ENCODE measurements at places on chromosomes 4 and X. TPM values are rescaled to one million over a fixed set of nuclear protein-coding genes. Genes with fewer than 3 reads are reported as not detected.

DNA sequence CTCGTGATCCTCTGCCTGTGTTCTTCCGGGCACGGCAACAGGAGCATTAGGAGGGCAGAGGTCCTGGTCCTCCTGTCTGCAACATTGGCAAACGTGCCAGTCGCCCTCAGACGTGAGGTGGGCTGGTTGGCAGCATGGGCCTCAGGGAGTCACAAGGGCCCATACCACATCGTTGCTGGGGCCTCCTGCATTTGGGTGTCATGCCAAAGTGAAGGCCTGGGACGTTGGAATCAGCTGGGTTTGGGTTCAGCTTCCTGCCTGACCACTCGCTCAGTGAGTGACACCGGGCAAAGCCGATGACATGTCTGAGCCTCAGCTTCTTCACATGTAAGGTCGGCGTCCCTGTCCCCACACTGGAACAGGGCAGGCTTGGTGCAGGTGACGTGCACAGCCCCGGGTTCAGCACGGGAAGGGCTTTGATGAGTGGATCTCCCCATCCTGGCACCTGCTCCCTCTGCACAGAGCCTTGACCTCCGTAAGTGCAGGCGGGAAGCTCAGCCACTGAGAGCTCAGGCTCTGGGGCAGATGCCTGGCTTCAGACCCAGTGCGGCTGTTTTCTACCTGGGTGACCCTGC lies 91.6 kb downstream of the PSAPL1 start:
- no peak overlapping the region for H3K27ac ChIP-seq
- peaks cover under 1% of the 10 kb centered on the region for H3K27me3 ChIP-seq
- no peaks in the 10 kb centered on the region for H3K36me3 ChIP-seq
- DNase-seq, result no peak

GRCh38 chr4:8699479-8700145 lies 107.0 kb downstream of the CPZ start:
- H3K27me3 ChIP-seq, result peaks cover 2% of the 10 kb centered on the region
- H3K4me3 ChIP-seq, result no peak overlapping the region
- no peaks in the 10 kb centered on the region for H3K4me1 ChIP-seq
- H3K36me3 ChIP-seq, result no peaks in the 10 kb centered on the region

- peaks cover 28% of the 10 kb centered on the region for H3K4me1 ChIP-seq
- H3K27ac ChIP-seq, result no peak overlapping the region
- no peak for DNase-seq
- H3K27me3 ChIP-seq, result peaks cover 5% of the 10 kb centered on the region
These were observed 2.3 kb upstream of the FNIP2 start for GRCh38 chr4:158766434-158767044.

GRCh38 chrX:134847133-134847532 lies 143.7 kb upstream of the SMIM10 start:
- no peak for DNase-seq
- H3K36me3 ChIP-seq, result no peaks in the 10 kb centered on the region
- H3K4me1 ChIP-seq, result no peaks in the 10 kb centered on the region
- no peak overlapping the region for H3K4me3 ChIP-seq
- H3K27ac ChIP-seq, result no peak overlapping the region
- H3K27me3 ChIP-seq, result no peaks in the 10 kb centered on the region

DNA sequence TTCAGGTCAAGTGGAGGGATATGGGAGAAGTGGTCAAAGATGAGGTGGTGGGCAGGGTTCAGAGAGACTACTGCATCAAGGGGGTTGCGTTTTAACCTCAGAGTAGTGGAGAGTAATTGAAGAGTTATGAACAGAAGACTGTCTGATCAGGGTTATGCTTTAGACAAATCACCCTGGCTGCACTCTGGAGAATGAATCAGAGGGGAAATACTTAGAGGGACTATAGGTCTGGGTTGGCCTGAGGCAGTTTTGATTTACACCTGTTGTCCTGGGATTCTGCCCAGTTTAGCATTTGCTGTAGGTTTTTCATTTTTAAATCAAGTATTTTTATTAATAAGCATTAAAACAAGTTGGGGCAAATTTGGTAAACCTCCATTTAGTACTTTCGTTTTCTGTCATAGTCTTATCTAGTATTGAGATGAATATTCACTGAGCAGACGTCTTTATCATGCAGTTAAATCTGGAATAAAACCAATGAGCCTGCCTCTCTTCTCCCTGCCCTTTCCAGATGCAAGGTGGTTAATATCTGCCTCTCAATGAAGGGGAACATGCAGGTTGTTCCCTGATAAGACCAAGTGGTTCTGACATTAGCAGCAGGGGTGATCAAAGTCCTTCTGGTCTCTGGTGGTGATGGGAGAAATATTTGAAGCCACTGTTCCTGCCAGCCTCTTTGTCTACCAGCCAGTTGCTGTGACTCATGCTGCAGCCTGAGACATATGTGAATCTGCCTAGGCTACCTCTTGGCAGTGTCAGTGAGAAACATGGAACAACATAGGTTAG lies 116.0 kb upstream of the RPS6KA3 start:
- no peak overlapping the region for H3K27ac ChIP-seq
- DNase-seq, result no peak
- no peaks in the 10 kb centered on the region for H3K36me3 ChIP-seq
- peaks cover 19% of the 10 kb centered on the region for H3K4me1 ChIP-seq

DNA sequence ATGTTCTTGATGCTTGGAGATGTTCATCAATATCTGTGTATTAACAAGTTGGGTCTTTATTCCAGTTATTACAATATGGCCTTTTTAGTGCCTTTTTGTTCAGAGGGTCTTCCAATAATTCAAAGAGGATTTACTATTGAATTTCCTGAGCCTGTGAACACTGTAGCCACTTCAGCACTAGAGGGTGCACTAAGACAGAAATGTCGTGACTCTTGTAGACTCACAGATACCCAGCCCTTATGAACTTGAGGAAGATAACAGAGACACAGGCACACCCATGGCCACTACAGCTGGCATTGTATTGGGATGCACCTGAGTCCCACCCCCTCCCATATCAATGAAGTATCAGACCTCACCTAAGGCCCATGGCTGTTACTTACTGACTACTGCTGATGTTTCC lies 54.4 kb upstream of the ACTRT1 start:
- H3K27me3 ChIP-seq, result no peaks in the 10 kb centered on the region
- no peak for DNase-seq
- H3K36me3 ChIP-seq, result no peaks in the 10 kb centered on the region
- no peak overlapping the region for H3K4me3 ChIP-seq

- H3K27me3 ChIP-seq, result no peaks in the 10 kb centered on the region
- no peak for DNase-seq
- peaks cover 2% of the 10 kb centered on the region for H3K4me1 ChIP-seq
- peak overlapping the region; percentile 62 for H3K27ac ChIP-seq
These were observed 89.9 kb upstream of the TLR2 start for GRCh38 chr4:153594210-153594609.

- H3K4me1 ChIP-seq, result peaks cover 2% of the 10 kb centered on the region
- H3K27ac ChIP-seq, result no peak overlapping the region
- H3K4me3 ChIP-seq, result no peak overlapping the region
- H3K36me3 ChIP-seq, result peaks cover 11% of the 10 kb centered on the region
- H3K27me3 ChIP-seq, result no peaks in the 10 kb centered on the region
These were observed 9.5 kb upstream of the STIM2 start for GRCh38 chr4:26851129-26851528.

TRAM1L1 gene
- total RNA-seq, result not detected

TACR3 gene
- not detected for total RNA-seq

XAGE2 gene
- not detected for total RNA-seq

NDNF gene
- total RNA-seq, result not detected

Data from naive thymus-derived CD8-positive, alpha-beta T cell (primary cell).